ENCODE measurements at places on chromosomes 6 and 20.
A peak's percentile ranks its signal among the peaks of the same experiment; 100 is the strongest.

DNA sequence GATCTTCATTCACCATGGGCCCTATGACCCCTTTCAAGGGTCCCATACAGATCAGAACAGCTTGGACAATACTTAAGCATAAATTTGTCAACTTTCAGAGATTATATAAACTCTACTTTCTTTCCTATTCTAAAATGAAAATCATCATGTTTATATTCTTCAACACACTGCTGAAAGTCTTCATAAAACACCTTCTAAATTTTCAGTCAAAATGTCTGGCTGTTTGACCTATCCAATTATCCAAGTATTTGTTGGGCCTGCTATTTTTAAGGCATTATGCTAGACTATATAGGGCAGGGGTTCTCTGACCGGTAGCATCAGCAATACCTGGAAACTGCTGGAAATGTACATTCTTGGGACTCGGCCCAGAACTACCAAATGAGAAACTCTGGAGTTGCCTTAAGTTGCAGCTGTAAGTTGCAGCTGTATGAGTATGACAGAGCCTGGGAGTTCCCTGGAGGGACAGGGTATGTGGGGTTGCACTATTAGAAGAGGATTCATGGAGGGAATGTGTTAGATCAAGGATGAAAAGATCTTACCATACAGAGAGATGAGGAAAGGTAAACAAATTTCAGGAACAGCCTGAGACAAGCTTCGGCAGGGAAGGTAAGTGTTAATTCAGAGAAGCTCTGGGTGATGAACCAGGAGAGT, 293.0 kb downstream of the ADGB start:
- no peak for DNase-seq

DNA sequence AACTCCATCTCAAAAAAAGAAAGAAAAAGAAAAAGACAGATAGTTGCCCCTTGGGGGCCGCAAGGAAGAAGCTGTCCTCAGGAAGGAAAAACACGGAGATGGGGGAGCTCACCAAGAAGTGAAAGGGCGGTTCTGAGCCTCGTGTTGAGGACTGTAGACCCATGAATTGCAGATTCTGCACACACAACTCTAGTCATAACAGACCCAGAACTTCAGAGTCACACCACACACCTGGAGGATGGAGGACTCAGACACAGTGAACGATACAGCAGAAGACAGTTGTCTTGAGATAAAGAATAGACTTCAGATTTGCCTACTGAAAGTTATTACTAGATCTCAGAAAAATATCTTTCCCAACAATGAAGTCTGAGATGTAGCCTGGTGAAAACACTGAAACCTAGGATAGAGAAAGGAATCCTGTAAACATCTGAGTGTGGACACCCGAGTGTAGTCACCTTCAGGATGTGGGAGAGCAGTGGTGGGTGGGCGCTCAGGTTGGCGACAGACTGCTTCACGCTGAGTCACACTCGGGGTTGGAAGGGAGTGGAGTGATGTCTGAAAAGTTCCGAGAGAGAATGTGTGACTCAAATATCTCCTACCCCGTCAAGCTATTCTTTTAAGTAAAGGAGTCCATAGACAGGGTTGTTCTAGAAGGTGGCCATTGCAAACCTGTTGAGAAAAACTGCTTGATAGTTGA, 88.1 kb downstream of the MAP3K4 start:
- peak; percentile 68 for DNase-seq

DNA sequence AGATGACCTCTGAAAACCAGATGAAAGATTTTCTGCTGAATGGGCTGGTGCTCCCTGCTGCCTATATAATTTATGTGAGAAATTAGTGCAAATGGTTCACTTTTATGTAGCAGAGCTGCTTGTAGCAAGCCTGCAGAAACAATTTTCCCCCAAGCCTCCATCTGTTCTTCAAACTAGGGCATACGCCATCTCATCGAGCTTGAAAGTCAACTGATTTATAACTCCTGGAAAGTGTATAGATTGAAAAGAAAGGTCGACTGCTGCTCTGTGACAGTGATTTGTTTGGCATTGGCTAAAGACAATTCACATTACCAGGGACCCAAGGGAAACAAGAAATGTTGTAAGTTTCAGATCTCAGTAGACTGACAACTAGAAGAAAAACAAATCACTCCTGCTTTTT, 93.3 kb downstream of the PACRG start:
- no peak for DNase-seq

DNA sequence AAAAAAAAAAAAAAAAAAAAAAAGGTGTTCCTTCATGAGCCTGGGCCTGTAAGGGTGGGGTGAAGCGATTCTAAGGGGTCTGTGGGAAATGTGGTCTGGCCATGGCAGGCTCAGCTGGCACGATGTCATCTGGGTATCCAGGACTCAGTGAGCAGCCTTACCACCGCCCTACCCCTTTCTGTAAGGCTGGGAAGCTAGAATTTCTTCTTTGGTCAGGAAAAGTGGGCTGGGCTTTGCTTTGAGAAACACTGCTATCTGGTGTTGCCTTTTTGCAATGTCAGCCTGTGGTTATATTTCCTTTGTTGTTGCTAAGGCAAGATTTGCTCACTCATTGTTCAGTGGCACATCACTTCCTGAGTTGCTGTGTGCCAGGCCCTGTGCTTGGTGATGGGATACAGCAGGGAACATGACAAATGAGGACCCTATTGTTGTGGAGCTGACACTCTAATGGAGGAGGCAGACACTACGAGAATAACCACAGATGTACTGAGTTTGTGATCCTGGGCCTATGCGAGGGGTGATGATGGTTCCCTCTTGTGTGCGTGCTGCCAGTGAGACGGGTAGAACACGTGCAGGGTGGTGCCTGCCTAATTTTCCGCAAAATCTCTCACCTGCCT, 45.9 kb upstream of the ZNFX1 start:
- DNase-seq: no peak

- no peak for DNase-seq
Measured at GRCh38 chr20:40046703-40047102, 642.3 kb downstream of the MAFB start.

DNA sequence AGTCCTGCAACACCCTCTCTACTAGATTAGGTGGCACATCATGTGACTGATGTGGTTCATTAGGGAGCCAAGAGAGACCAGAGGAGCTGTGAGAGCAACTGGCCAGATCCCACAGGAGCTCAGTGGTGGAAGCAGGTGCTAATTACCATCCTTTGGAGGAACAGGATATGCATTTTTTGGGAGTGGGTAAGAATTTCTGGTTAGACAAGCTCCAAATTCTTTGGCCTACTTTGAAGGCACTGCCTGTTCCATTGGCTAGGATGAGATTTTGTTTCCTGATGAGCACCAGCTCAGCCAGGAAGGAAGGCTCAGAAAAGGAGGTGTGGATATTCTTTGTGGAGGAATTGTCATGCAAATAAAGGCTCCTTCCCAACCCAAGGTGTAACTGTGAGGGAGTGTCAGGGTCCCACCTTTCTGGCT, 130.3 kb upstream of the BMP2 start:
- no peak for DNase-seq

DNA sequence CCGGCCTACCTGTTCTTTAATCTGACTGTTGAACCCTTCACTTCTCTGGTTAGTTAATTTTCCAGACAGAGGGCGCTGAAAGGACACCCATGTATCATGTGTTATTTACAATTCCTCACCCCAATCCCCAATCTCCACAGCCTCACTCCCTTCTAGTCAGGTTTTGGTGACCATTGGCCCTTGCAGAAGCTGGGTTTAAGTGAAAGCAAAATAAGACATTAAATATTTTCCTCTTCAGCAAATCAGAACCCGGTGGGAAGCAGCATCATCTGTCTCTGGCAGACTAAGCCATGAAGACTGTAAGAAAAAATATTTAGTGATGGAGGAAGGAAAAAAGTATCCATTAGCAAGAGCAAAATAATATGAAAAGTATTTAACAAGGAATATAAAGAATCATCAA, 9.4 kb upstream of the HLA-DQA1 start:
- DNase-seq: peak; percentile 26

- no peak for DNase-seq
Measured at GRCh38 chr6:21628160-21628559, 34.6 kb downstream of the SOX4 start.

- no peak for DNase-seq
Measured at GRCh38 chr6:4582506-4583417, 193.4 kb upstream of the CDYL start.
